ENCODE measurements at places on chromosomes 11 and 22. TPM values are rescaled to one million over a fixed set of nuclear protein-coding genes. Genes with fewer than 3 reads are reported as not detected.

SLN gene
- not detected for total RNA-seq

DNA sequence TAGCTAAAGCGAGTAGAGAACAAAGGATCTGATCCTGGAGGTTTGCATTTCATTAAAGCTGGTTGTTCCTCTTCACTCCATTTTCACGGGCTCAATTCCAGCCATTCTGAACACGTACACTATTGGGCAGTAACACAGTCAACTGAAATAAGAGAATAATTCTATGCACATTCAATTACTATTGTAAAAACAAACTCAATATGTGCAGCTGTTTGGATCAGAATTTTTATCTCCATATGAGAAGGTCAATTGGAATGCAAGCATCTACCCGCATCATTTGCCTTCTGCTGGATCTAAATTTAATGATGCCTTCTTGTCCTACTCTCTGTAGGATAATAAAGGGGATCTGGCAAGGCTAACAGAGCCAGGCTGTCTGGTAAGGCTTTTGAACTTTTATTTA lies 562.8 kb upstream of the CCDC179 start:
- DNase-seq: no peak
- H3K27me3 ChIP-seq: no peaks in the 10 kb centered on the region
- no peaks in the 10 kb centered on the region for H3K36me3 ChIP-seq
- H3K4me1 ChIP-seq: no peaks in the 10 kb centered on the region
- H3K27ac ChIP-seq: no peak overlapping the region
- H3K4me3 ChIP-seq: no peak overlapping the region

OR52I1 gene
- not detected for total RNA-seq

DNA sequence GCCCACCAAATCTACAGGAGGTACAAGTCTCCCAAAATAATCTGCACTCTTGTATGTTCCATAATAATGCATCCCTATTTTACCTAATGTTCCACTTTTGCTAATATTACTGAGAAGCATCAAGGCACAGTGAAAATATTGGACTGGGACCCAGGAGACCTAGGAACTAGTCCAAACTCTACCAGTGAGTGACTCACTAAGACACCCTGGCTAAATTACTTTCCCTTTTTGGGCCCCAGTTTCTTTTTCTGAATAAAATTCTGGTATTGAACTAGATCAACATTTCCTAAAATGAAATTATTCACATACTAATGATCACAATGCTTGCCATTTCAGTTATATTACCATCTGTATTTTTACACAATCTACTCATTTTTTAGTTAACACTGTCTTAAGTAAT lies 19.6 kb downstream of the THAP12 start:
- no peak for DNase-seq
- no peak overlapping the region for H3K4me3 ChIP-seq
- H3K4me1 ChIP-seq: peaks cover 8% of the 10 kb centered on the region
- no peaks in the 10 kb centered on the region for H3K36me3 ChIP-seq
- no peaks in the 10 kb centered on the region for H3K27me3 ChIP-seq
- no peak overlapping the region for H3K27ac ChIP-seq

TUT1 gene
- 17.4 TPM for total RNA-seq

Measured in thyroid gland (tissue), 4 donors.